Fibroblast of skin of left biceps (primary cell): ENCODE measurements at places on chromosomes 5 and 9.

DNA sequence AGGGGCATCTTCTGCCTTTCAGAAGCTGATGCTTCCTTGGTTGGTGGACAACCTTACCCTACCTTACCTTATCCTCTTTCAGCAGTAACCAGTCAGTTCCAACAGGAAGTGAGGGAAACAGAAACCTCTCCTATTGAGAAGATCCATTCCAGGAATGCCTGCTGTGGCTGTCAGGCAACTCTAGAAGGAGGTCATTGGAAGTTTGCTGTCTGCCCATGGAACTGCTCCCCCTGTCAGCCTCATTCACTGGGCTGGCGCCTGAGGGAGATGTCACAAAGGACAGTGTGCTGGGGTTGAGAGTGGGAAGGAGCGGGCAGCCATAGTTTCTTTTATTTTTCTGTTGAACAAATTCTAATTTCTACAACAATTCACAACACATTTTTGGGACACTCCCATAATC lies 54.7 kb downstream of the IRX1 start:
- no peak for DNase-seq

DNA sequence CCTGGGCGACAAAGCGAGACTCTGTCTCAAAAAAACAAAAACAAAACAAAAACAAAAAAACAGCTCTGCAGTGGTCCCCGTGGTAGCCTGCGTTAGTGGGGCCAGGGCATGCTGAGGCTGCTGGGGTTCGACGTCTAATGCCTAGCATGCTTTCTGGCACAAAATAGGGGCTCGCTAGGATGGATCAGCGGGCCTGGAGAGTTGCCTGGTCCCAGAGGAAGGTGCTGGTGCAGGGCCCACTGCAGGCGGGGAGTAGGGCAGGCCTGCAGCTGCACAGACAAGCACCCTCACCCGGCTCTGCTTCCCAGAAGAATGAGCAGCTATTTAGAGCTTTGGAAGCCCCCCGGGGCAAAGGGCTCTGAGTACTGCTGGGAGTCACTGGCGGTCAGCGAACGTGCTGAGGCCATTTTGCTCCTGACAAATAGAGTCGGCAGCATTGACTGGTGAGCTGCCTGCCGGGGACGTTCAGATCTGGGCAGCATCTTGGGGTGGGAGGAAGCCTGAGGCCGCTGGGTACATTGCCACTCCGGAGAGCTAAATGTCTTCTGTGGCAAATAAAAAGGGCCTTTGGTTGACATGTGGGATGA lies 126.7 kb downstream of the OLFM1 start:
- DNase-seq, result no peak

DNA sequence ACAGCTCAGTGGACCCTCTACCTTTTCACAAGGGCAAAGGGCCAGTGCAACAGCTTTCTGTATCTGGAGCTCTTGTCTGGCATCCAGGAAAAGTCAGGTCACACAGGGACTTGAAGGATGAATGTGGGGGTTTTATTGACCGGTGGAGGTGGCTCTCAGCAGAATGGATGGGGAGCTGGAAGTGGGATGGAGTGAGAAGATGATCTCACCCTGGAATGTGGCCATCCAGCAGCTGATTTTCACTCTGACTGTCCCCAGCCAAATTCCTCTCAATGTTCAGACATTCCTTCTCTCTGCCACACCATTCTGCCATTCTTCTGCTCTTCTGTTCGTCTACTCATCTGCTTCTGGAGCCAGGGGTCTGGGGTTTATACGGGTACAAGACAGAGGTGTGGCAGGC lies 1119.9 kb downstream of the TAF11L14 start:
- DNase-seq, result no peak

DNA sequence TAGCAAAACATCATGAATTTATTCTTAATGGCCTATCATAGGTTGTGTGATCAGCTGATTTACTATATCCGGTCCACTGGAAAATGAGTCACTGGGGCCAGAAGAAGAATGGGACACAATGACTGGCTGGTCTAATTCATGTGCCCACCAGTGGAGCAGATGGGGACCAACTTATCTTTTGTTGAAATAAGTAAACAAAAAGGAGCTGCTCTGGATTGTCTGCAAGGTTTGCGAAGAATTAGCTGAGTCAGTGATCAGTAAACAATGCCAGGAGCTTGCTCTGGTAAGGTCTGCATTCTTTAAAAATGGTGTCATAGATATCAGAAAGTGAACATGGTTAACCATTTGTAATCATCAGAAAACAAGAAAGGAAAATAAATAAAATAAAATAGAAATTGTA lies 128.0 kb downstream of the RASEF start:
- no peak for DNase-seq

GRCh38 chr9:94553029-94553938 lies 1.6 kb upstream of the PCAT7 start:
- no peak for DNase-seq

DNA sequence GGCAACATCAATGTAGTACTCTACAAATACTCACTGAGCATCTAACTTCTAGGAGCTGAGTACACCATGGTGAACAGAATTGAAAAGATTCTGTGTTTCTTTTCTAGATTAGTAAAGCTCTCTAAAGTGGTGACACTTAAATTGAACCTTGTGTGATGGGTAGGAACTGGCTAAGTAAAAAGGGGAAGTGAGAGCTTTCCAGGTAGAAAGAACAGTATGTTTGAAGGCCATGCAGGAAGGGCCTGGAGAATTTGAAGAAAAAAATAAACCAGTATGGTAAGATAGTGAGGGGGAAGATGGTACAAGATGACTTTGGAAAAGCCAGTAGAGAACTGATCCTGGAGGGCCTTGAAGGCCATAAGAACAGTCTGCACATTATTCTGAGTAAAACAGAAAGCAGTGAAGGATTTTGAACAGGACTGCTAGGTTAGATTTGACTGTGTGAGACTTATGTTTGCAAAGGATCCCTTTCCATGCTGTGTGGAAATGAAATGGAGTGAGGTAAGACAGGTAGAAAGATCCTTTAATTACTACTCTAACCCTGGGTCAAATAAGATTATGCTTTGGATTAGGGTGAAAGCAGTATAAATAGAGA lies 46.7 kb upstream of the UBQLN1 start:
- DNase-seq, result no peak
